Fibroblast of villous mesenchyme (primary cell): ENCODE measurements at places on chromosomes 5 and 9.
A peak's percentile ranks its signal among the peaks of the same experiment; 100 is the strongest.

DNA sequence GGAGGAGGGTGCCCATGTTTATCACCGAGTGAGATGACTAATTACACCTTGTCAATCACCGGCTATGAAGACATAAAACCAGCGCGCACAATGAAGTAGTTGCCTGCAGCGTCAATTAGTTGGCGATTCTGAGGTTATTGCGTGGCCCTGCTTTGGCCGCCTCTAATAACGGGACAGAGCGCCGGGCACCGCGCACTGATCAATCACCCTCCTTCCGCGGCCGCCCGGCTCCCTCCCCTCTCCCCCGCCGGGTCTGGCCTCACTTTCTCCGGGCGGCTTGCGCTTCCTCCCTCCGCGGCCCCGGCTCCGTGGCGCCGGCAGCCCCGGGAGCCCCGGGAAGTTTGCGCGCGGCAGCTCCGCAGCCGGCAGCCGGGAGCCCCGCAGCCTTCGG lies 3.3 kb upstream of the LHX2 start:
- no peak for DNase-seq

DNA sequence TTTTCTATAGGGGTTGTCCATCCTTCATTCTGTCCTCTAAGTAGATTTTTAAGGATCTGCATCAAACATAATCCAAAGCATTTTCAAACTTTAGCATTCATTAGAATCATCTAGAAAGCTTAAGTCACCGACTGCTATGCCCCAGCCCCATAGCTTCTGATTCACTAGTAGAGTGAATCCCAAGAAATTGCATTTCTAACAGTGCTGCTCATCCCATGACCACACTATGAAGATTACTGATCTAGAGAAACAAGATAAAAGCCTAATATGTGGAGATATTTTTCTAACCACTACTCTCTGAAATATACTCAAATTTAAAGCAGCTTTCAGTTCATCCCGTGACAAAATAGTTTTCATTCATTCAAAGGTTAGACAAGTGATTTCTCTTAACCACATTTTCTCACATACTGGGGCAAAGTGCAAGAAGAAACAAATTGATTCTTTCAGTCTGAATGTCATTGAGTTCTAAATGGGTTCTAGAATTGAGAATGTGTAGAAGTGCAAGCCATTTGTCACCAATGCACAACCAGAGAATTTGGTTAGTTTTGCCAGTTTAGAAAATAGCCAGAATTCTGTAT lies 286.9 kb upstream of the CD180 start:
- DNase-seq: no peak

- peak; percentile 8 for DNase-seq
Measured at GRCh38 chr5:64497386-64497785, 8.4 kb upstream of the RGS7BP start.

DNA sequence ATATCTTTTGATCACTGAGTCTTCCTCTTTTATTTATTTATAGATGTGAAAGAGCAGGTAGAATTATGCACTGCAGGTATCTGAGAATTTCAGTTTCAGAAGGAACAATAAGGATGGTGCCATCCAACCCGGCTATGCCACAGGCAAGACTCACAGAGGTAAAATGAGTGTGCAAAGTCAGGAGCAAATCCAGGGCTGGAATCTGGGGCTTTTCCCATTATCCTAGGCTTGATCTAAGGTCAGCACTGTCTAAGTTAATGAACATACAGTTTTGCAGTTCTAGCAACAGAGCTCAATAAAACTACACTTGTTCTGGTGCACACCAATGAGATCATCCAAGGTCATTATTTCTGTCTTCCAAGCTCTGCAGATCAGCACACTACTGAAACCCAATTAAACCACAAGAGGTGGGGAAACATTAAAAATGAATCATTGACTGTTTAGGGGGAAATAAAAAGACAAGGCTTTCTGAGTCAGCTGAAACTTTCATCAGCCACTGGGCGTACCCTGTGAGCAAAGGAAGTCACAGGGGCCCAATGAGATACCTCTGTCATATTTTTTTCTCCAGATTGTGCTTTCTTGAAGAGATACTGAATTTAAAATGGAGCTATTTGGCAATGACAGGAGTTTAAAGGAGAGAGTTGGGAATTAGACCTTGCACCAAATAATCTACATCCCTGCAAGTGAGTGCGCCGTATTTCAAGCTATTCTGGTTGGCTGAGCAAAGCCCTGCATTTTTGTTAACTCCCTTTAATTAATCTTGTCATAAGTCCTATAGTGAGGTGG lies 662.2 kb upstream of the ZNF608 start:
- DNase-seq: peak; percentile 73

GRCh38 chr5:157108976-157109375 lies at the start of gene HAVCR2:
HAVCR2 (minus strand) TSS chr5:157109044; CDS start chr5:157108983, 61 bp downstream.
- no peak for DNase-seq

- no peak for DNase-seq
Measured at GRCh38 chr9:130368631-130369103, 76.1 kb upstream of the ASS1 start.

- DNase-seq: no peak
Measured at GRCh38 chr5:31194468-31194813, 955 bp downstream of the CDH6 start.

GRCh38 chr9:133692364-133692985 lies 45.7 kb downstream of the SARDH start:
- no peak for DNase-seq

DNA sequence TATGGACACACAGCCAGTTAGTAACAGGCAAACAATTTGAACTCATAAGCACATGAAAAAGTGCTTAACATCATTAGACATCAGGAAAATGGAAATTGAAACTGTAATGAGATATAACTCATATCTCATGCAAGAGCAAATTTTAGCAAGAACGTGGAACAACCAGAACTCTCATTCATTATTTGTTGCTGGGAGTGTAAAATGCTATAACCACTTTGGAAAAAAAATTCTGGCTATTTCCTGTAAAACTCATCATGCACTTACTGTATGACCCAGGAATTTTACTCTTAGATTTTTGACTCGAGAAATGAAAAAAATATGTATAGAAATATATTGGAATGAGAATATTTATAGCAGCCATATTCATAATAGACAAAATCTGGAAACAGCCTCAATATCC lies 205.7 kb upstream of the PUM3 start:
- no peak for DNase-seq

DNA sequence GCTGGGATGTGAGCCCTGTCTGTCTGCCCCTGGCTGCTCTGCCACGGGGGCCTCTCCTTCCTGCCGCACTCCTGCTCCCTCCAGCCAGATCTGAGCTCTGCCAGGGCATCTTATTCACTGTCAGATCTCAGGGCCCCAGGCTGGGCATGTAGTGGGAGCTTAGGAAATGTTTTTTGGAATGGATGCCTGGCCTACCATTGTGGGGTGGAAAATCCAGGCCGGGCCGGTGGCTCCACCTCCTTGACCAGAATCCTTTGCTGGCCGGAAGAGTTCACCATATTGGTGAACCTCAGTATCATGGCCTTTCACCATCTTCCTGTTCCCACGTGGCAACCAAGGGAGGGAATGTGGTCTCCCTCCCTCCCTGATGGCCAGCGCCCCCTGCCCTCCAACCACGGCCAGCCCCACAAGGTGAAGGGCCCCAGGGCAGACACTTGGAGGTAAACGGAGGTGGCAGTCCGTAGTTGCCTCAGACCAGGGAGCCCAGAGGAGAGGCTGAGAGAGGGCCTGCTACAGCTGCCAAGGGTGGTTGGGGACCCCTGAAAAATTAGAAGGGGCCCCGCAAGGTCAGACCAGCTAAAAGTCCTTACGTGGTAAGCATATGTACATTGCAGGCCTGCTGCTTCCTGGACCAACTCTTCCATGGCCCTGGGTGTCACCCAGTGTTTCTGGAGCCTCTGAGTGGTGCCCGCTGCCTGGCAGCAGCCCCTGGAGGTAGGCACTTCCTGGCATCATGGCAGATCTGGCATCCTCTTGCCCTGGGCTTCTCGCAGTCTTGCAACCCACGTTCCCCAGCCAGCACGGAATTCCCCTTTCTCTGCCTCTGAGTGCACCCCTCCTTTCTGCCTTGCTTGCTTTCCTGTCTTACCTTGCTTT lies 153.3 kb downstream of the RGS3 start:
- DNase-seq: no peak

DNA sequence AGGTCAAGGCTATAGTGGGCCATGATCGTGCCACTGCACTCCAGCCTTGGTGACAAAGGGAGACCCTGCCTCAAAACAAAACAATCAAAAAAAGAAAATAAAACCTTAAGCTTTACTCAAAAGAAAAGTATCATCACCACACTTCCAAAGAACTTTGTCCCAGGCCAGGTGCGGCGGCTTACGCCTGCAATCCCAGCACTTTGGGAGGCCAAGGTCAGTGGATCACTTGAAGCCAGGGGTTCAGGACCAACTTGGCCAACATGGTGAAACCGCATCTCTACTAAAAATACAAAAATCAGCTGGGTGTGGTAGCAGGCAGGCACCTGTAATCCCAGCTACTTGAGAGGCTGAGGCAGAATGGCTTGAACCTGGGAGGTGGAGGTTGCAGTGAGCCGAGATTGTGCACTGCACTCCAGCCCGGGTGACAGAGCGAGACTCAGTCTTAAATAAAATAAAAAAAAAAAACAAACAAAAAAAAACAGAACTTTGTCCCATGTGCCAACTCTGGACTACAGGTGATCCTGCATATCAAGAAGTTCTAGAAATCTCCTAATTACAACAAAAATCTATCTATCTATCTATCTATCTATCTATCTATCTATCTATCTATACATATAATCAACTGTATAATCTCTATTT lies 19.7 kb downstream of the CLINT1 start:
- DNase-seq: no peak

GRCh38 chr9:83584995-83585394 lies 37.9 kb upstream of the IDNK start:
- no peak for DNase-seq

GRCh38 chr5:174097486-174098185 lies 52.1 kb downstream of the NSG2 start:
- DNase-seq: no peak

GRCh38 chr5:98173334-98173733 lies 600.1 kb upstream of the RGMB start:
- no peak for DNase-seq

- DNase-seq: no peak
Measured at GRCh38 chr9:976943-977837, 735 bp downstream of the DMRT3 start.
